T47D (cell line): ENCODE measurements at places on chromosomes 2 and 18.

DNA sequence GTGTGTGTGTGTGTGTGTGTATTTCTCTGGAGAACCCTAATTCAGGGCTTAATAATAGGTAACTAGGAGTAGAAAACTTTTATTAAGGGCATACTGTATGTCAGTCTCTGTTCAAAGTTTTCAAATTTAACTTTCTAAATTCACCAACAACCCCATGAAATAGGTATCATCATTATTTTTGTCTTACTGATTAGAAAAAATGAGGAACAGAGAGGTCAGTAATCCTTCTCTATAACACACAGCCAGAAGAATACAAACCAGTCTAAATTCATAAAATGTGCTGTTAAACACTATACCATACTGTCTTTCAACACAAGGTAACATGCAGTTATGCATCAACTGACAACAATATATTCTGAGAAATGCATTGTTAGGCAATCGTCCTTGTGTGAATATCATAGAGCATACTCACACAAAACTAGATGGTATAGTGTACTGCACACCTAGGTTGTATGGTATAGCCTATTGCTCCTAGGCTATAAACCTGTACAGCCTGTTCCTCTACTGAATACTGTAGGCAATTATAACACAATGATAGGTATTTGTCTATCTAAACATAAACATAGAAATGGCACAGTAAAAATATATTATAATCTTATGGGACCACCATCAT, 143.1 kb downstream of the PTH2R start:
- no peak for DNase-seq

DNA sequence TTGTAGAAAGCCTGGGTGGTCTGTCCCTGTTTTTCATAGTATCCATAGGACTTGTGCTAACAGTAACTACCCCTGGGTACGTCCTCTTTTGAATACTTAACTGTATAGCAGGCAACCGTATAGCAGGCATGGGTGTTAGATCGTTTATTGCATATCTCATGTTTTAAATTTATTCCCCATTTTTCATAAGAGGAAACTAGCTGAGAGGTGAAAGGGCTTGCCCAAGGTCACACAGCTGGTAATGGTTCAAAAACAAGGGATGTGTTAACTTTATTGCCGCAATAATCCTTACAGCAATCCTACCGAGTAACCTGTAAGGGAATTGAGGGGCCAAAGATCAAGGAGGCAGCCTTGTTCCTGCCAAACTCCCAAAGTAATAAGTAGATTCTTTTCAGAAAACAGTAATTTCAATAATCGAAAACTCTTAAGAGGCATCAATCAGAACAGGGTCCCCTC, 990 bp upstream of the MGAT4A start:
- DNase-seq: no peak

- no peak for DNase-seq
Measured at GRCh38 chr2:205494537-205495235, 187.6 kb upstream of the NRP2 start.

GRCh38 chr18:31205273-31205672, 42.6 kb upstream of the DSC1 start:
- no peak for DNase-seq

DNA sequence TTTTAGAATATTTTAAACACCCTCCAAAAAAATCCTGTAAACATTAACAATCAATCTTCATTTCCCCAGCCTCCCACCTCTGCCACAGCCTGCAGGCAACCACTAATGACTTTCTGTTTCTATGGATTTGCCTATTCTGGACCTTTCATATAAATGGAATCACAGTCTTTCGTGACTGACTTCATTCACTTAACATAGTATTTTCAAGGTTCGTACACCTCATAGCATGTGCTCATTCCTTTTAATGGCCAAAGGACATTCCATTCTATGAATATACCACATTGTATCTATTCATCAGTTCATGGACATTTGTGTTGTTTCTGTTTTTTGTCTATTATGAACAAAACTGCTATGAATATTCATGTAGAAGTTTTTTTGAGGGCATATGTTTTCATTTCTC, 48.5 kb downstream of the NAT8 start:
- DNase-seq: no peak

DNA sequence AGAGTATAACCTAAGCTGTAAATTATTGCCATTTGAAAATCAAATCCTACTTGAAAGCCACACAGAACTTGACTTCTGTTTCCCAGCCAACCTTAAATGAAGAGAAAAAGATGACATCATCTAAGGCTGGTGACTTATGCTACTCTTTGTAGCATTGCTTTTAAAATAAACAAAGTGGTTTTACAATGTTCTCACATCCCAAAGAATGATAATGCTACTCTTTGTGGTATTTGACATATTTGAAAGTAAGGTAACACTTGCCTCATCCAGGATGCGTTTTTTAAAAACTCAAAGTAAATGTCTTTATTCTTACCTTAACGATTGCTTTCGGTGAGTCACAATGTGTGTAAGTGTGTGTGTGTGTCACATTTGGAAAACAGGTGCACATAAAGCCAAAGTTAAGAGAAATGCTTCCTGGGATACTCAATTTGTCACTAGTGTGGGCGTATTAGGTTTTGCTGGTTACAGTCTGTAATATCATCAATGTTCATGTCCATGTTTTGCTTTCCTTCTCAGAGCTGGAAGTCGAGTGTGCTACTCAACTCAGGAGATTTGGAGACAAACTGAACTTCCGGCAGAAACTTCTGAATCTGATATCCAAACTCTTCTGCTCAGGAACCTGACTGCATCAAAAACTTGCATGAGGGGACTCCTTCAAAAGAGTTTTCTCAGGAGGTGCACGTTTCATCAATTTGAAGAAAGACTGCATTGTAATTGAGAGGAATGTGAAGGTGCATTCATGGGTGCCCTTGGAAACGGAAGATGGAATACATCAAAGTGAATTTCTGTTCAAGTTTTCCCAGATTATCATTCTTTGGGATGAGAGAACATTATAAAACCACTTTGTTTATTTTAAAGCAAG, 2.6 kb downstream of the PMAIP1 start:
- DNase-seq: no peak

DNA sequence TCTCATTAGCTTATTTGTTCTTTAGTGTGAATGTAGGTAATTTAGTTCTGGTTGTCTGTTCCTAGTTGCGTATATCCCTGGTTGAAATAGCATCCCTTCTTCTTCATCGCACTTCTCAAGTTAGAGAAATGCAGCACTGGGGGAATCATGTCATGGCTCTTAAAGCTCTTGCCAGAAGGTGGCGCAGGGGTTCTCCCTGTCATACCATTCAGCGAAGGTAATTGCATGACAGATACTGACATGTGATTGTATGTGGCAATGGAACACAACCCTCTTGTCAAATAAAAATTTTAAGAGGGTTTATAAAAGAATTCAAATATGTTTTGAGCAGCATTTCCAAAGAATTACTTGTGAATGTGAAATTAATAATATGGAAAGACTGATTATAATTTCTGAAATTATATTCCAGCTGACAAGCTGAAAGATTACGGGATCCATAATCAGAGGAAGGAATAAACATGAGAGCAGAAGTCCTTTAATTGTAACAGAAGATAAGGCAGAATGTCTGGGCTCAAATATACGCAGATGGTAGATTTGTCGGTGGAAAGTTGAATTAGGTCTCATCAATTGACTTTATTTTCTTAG, 411.7 kb downstream of the DSEL start:
- no peak for DNase-seq

GRCh38 chr2:124725187-124725586, 700.1 kb downstream of the CNTNAP5 start:
- DNase-seq: no peak

DNA sequence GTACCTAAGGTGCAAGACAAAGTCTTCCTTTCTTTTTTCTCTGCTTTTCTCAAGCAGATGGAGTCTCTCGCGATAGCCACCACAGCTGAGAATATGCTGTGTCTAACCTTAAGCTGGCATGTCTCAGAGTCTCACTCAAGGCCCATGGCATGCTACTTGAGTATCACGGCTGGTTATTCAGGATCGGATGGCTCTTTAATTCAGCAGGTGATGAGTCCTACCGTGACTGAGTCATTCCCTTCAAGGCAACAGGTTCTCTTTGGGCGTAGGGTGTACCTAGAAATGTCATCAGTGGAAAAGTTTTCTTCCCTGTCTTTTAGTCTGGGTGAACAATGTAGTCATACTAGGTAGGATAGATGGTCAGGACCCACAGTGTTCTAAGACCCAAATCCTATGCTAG, 136.2 kb downstream of the DIS3L2 start:
- no peak for DNase-seq

DNA sequence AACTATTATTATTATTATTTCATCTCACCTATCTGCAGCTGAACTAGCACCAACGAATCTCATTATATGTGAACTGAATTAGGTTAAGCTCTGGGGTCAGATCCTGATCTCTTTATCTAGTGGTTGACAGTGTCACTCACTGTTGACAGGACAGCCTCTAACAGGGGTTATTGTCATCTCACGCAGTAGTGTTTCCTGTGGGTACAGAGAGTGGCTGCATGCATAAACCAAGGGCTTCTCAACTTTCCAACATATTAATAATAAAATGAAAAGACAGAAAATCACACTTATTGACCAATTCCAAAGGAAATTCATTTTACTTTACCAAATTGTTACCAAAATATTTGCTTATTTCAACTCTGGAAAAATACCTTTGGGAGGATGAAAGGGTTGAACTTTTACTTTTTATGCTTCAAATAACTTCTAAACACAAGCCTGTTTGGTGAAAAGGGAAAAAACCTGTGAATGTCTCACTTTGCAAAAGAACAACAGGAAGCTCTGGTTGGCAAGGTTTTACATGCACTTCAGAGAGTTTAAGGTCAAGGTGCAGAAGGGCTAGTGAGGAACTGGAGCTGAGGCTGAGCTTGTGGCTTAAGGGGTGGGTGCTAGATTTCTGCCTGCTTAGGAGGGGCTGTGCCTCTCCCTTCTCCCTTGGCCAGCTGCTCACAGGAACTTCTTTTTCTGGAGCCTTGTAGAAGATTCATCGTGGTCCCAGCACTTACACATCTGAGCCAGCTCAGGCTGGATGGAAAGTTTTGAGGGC, 72.6 kb downstream of the CTAGE1 start:
- DNase-seq: no peak

DNA sequence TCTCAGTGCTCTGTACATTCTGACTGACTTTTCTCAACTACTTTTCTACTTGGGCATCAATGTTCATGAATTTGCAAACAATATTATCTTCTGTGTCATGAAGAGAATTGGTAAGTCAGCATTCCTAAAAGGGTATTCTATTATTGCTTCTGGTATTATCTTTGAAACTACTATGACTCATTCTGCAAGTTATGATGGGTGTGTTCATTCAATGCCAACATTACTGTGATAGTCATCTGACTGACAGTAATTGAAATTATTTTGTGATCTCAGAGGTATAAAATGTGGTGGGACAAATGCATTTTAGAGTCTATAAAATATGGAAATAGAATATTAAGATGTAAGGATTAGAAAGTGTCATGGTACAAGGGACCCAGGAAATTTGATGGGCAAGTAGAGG, 736.0 kb upstream of the CELF4 start:
- DNase-seq: no peak

GRCh38 chr2:240554767-240555493, 2.9 kb downstream of the ANKMY1 start:
- DNase-seq: no peak

DNA sequence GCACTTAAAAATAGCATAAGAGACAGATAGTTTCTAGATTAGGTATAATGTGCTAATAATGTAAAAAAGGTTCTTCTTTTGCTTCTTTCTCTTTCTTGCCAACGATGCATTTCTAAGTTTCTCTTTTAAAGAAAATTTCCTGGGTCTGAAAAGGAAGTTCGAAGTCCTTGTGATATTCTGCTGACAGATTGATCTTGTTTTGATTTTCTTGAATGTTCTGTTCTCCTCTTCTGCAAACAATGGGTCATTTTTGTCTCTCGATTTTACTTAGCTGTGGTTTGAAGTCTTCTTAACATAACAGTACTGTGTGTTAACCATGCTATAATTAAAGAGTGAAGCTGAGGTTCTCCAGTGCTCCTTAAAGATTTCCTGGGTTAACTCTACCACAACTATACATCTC, 61.1 kb upstream of the ACYP2 start:
- no peak for DNase-seq

DNA sequence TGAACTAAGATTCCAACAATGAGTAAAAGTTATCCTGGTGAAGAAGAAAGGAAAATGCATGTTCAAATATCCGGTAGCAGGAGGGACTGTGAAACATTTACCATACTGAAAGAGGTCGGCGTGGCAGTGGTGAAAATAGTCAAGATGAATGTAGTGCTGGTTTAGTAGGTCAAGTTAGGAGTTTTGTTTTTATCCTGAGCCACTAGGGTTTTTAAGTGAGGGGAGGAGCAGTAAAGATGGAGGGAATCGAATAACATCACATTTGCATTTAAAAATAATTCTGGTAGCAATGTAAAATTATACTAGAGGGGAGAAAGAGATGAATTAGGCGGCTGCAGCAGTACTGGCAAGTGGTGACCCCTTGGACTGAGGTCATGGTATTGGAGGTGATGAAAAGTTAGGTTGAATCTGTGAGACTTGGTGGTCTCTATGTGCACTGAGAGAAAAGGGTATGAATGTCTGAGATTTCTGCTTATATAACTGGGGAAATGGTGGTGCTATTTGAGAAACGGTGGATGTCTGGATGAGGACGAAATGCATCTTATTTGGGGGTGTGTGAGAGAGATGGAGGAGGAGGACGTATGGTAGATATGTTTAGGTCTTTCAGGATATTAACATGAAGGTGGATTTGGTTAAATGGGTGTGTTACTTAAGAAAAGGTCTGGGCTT, 5.9 kb downstream of the VAPA start:
- no peak for DNase-seq

- DNase-seq: no peak
Measured at GRCh38 chr2:233101141-233101540, 41.0 kb downstream of the INPP5D start.

DNA sequence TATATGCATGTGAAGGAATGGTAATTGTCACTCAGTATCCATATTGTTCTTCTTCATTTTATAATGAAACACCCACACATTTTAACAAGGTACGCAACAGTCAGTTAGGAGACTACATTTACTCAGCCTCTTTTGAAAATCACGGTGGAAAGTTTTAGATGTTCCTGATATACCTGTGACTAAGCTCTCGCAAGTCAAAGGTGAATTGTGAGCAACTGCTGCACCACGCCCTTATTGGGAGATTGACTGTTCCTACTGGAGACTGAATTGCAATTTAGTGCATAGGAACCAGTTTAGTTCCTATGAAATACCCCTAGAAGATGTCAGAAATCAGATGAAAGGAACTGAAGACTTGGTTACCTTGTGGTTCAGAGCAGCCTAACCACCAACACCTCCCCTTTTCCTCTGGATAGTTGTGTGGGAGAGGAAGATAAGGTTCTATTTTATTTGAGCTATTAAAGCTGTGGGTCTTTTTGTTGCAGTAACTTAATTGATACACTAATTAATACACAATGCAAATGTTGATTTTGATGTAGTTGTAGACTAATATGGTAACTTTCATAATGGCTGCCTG, 1280.5 kb upstream of the CDH2 start:
- DNase-seq: no peak

- no peak for DNase-seq
Measured at GRCh38 chr18:68642003-68642402, 72.9 kb downstream of the TMX3 start.

DNA sequence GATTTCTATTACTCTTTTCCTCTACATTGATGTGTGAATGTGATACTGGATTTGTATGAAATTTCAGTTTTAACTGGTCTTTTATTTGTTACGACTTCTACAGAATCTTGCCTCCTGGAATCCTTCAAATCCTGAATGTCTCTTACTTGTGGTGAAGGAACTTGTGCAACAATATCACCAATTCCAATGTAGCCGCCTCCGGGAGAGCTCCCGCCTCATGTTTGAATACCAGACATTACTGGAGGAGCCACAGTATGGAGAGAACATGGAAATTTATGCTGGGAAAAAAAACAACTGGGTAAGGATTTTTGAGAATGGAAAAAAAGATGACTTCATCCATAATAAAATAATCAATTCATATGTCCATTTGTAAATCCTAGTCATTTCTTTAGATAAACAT, 134.6 kb downstream of the BABAM2 start:
- DNase-seq: no peak
